DMS79 treated with DMSO at 0.1 percent for 48 hours (cell line): ENCODE measurements at places on chromosomes 2 and 18.
A peak's percentile ranks its signal among the peaks of the same experiment; 100 is the strongest.

- DNase-seq, result no peak
These were observed 4.4 kb upstream of the SEMA4C start for GRCh38 chr2:96874198-96874831.

DNA sequence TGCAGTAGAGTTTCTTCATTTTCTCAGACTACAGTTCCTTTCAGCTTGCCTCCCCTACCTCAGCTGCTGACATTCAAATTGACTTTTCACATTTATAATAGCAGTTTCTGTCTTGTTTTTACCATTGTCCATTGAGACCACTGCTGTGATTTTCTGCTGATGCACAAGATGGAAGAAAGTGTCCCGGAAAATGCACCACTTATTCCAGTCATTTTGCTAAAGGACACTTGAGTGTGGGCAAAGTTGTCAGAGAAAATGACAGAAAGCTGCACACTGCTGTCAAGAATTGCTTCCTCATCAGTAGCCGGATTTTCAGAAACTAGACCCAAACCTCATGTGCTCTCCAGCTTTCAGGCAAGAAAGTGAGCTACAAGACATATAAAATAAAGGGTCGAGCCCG lies 546.2 kb upstream of the SETBP1 start:
- DNase-seq, result no peak

GRCh38 chr18:80108739-80109675 lies at the start of gene ADNP2:
ADNP2 (plus strand) TSS chr18:80109262; CDS start chr18:80117543, 8,281 bp downstream.
- DNase-seq, result peak; percentile 43

GRCh38 chr2:7969756-7970515 lies 711.9 kb upstream of the ID2 start:
- DNase-seq, result no peak

- no peak for DNase-seq
These were observed 31.1 kb upstream of the TTC32 start for GRCh38 chr2:19932928-19933327.
